Pulmonary artery endothelial cell (primary cell): ENCODE measurements at places on chromosomes 5 and 9. TPM values are rescaled to one million over a fixed set of nuclear protein-coding genes. Genes with fewer than 3 reads are reported as not detected.

Gene CCDC192
- total RNA-seq: not detected in 2 replicates

- DNase-seq: no peak
Observed at GRCh38 chr5:124044613-124045012, 532.6 kb downstream of the CSNK1G3 start.

- no peak for DNase-seq
Observed at GRCh38 chr5:1040571-1040970, 32.0 kb downstream of the NKD2 start.

- no peak for DNase-seq
Observed at GRCh38 chr9:124557895-124558294, 50.7 kb upstream of the NR5A1 start.
